Putamen (tissue), 1 donor: ENCODE measurements at places on chromosomes 6 and 20.

- no peak for DNase-seq
Measured at GRCh38 chr20:25046181-25046641, 11.7 kb downstream of the ACSS1 start.

GRCh38 chr6:15781890-15782289 is 119.1 kb upstream of the DTNBP1 start:
- no peak for DNase-seq

- DNase-seq, result no peak
Measured at GRCh38 chr6:80234908-80235307, 128.4 kb downstream of the BCKDHB start.

- no peak for DNase-seq
Measured at GRCh38 chr6:42025066-42025844, 25.1 kb upstream of the TAF8 start.

DNA sequence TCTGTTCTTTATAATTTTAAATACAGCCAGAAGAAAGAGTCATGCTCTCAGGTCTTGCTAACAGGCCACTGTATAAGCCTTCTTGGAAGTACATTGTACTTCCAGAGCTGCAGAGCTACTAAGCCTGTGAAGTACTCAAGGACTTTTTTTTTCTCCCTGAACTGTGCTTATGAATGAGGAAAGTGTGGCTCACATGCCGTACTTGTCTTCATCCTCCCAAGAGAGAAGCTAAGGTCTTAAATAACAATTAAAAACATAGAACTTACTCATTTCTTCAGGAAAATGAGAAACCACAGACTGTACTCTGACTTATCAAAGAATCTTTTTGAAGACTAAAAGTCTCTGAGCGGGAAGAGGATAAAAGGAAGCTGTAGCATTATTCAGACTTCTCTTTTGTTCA is 218.3 kb downstream of the HTR1B start:
- no peak for DNase-seq

- DNase-seq, result no peak
Measured at GRCh38 chr6:95589826-95590570, 12.7 kb downstream of the MANEA start.

DNA sequence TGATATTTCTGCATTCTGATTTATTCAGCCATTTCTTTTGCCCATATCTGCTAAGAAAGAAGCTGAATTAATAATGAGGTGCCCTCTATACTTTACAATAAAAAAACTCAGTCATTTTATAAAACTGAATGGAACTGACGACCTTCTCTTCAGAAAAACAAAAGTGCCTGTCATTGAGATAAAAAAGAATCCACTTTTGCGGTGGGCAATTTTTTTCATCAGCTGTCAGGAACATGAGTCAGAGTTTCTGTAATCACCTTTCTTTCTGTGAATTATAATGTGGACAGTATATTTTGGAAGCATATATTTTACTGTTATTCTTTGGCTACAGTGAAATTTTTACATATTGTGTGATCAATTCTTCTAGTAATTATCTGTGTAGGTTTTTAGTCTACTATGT is 33.4 kb downstream of the IL20RA start:
- no peak for DNase-seq
